CD4-positive, alpha-beta T cell treated with Interleukin-6 for 4 hours (primary cell): ENCODE measurements at places on chromosomes 16 and 17.

DNA sequence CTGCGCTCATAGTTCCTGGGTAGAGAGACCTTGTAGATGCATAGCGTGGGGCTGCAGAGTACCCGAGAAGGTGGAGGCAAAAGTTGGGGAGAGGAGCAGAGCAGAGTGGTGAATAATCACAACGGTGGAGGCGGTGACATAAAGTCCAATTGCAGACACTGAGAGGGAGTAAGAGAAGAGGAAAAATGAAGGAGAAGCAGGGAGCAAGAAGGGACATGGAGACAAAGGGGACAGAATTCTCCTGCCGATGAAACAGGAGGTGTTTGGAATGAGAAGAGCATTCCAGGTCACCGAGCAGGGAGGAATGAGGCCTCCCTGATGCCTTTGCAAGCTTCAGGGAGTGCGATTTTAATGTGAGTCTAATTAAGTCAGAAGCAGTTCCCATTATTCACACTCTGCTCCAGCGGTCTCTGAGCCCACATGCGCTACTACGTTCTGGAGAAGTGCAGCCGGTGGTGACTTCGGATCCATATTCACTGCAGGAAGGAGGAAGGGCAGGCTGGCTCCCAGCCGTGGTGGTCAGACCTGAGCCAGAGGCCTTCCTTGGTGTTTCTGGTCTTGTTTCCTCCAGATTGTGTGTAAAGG lies 108.0 kb upstream of the DNAH9 start:
- no peak for DNase-seq

GRCh38 chr17:78289802-78290363 lies 58.5 kb downstream of the TMEM235 start:
- DNase-seq = peak; percentile 85

- peak; percentile 63 for DNase-seq
These were observed 217.4 kb upstream of the TNRC6C start for GRCh38 chr17:77741109-77741508.

DNA sequence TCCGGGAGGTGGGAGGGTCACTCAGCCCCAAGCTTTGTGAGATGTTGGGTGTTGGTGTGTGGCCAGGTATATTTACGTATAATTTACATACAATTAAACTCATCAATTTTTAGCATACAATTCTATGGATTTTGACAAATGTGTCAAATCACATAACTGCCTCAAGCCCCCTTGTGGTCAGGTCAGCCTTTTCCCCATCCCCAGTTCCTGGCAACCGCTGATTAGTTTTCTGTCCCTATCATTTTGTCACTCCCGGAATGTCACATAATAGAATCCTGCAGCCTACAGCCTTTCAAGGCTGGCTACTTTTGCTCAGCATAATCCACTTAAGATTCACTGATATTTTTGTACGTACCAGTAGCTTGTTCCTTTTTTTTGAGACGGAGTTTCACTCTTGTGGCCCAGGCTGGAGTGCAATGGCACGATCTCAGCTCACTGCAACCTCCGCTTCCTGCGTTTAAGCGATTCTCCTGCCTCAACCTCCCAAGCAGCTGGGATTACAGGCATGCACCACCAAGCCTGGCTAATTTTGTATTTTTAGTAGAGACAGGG lies 19.3 kb upstream of the RAI1 start:
- DNase-seq = no peak

GRCh38 chr16:76583945-76584344 lies 306.7 kb downstream of the CNTNAP4 start:
- DNase-seq = no peak

DNA sequence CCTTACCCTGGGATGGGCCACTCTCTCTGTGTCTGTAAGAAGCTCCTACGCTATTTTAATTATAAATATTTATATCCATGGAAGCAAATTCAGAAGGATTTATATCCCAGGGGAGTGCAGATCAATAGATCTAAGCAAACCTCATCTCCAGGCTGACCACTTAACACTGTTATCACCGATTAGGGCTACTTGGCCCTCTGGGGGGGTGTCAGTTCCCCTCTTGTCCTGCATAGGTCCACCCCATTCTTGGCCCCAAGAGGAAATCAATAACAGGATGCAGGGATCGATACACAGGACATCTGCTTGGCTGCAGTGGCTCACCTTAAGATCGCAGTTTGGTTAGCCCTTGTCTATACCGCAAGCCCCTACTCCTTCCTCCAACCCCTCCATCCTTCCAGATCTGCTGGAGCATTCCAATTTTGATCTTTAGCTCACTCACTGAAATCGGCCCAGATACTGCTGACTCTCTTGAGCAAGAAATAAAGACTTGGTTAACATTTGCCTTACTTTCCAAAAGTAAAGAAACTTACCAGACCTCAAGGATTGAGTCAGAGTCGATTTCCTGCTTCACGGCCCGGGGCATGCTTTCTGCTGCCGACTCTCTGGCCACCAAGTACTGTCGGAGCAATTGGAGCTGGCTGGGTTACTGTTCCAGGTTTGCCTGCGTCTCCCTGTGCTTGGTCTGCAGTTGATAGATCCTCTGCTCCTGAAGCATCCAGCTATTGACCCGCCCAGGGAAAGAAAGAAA lies 112.3 kb upstream of the PMFBP1 start:
- DNase-seq = no peak

DNA sequence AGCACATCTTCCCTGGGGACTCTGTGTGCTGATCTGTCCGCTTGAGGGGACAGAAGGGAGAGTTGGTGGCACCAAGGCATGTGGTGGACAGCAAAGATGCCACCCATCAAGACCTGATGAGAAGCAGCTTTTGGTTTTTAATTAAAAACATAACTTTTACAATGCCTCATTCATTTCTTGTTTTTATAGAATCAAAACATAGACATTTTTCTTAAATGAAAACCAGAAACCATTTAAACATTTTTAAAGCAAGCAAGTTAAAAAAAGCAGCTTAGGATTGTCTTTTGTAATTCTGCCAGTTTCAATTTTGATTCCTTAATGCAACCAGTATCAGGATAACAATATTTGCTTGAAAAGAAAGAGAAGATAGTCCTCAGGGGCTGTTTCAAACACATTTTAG lies 123.7 kb upstream of the AXIN2 start:
- DNase-seq = no peak

- no peak for DNase-seq
These were observed 20.0 kb downstream of the HIC1 start for GRCh38 chr17:2074919-2075318.

DNA sequence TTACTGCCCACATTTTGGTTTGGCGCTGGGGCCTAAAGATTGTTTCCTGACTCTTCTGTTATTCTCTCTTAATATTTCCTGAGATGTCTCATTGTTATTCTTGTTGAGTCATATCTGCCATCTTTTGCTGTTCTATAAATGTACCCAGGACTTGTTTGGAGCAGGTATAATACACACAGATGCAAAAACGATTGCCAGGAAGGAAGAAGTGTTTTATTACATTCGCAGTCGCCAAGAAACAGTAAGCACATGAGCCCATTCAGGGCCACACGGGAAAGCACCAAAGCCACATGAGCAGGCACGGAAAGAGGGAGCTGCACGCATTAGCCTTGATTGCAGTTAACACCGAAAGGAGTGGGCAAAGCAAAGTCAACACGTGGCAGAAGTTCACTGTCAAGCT lies 70.2 kb downstream of the ARHGAP44 start:
- DNase-seq = no peak

DNA sequence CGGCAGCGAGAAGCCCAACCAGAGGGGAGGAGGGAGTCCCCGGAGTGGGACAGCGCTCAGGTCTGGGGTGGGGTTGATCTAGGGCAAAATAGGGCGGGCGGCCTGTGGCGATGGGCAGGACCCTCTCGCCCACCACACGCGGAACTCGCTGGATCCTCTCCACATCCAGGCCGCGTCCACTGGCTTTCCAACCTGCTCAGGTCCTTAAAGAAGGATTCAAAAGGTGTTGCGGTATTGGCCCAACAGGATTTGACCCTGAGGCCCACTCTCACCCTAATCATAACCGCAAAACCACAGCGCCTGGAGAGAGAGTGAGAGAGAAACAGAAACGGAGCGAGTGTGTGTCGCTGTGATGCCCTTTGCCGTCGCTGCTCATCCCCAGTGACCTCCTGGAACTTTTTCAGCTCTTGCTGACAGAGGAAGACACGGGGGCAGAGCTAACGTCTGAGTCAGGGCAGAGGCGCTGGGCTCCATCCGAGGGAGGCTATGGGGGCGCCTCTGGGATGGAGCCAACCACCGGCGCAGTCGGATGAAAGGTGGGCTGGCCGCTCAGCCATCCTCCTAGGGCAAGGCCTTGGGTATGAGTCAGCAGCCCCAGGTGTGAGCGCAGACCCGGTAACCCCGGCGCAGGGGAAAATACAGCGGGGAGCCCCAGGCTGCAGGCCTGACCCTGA lies 16.7 kb upstream of the OR1F1 start:
- peak; percentile 61 for DNase-seq

GRCh38 chr16:10045291-10045775 lies 136.9 kb downstream of the GRIN2A start:
- DNase-seq = no peak

DNA sequence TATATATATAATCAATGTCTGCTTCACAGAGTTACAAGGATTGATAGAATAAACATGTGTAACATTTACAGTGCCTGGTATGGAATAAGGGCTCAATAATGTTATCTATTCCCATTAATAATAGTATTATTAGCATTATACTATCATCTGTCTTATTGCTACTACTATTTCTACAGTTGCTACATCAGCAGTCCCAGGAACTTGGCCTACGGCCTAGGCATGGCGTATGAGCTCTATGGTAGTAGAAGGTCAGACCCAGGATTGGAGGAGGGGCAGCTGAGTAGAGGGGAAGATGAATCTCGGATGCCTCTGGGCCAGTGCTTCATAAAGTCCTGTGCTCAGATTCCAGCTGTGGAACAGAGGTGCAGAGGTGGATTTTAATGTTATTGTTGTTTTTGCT lies 146.3 kb upstream of the TBX2 start:
- no peak for DNase-seq

- DNase-seq = no peak
These were observed 119.2 kb upstream of the PMFBP1 start for GRCh38 chr16:72291121-72291520.

- DNase-seq = no peak
These were observed 195.8 kb upstream of the GSE1 start for GRCh38 chr16:85417156-85417860.

DNA sequence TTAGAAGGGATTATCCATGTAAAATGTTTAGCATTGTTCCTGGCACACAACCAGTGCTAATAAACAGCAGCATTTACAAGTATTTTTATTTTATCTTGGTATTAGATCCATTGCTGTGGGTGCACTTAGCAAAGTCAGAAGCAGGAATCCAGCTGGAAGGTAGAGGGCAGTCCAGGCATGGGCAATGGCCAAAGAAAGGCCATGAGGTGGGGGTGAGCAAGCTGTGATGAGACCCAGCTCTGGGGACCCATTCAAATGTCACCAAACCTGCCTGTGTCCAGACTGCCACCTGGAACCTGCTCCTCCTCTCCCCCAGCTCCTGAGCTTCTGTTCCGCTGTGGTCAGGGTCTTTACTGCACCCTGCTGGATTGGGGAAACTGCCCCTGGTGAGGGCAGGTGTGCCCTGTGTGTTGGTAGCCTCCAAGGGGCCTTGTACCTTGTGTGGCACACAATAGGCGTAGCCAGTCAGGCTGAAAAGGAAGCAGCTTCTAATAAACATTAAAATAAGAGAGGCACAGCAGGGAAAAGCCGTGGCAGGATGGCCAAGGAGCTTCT lies 118.0 kb upstream of the CRHR1 start:
- DNase-seq = no peak

GRCh38 chr16:67296420-67296819 lies 17.1 kb downstream of the PLEKHG4 start:
- DNase-seq = no peak

GRCh38 chr17:75507733-75508719 lies 7.3 kb downstream of the CASKIN2 start:
- no peak for DNase-seq

DNA sequence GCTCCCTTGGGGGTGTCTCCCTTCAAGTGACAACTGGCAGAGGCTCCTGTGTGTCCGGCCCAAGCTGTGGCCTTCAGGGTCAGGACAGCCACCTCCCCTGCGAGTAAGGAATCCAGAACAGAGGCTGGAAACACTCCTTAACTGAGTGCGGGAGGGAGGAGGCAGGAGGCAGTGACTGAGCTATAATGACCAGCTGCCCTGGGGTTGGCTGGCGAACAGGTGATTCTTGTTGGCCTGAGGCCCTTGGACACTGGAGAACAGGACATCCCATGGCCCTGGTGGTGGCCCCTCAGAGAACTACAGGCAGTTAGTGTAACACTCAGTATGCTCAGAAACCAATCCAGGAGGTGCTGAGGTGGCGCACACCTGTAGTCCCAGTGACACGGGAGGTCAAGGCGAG lies 9.4 kb upstream of the SNAI3 start:
- DNase-seq = no peak

- DNase-seq = no peak
These were observed 36.9 kb downstream of the ADGRG5 start for GRCh38 chr16:57579361-57579665.

DNA sequence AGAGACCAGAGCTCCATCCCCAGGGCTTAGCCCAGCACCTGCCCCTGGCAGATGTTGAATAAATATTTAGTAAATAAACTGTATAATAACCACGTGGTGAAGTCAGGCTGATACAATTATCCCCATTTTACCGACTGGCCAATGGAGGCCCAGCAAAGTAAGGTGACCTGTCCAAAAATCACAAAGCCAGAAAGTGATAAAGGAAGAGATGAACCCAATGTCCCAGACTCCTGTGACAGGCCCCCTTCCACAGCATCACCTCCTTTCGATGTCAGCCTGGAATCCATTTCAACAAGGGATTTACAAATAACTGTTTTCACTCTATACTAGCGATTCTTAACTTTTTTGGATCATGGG lies 5.5 kb downstream of the TVP23A start:
- DNase-seq = no peak

- DNase-seq = no peak
These were observed 42.8 kb downstream of the ADCY7 start for GRCh38 chr16:50309156-50309526.

DNA sequence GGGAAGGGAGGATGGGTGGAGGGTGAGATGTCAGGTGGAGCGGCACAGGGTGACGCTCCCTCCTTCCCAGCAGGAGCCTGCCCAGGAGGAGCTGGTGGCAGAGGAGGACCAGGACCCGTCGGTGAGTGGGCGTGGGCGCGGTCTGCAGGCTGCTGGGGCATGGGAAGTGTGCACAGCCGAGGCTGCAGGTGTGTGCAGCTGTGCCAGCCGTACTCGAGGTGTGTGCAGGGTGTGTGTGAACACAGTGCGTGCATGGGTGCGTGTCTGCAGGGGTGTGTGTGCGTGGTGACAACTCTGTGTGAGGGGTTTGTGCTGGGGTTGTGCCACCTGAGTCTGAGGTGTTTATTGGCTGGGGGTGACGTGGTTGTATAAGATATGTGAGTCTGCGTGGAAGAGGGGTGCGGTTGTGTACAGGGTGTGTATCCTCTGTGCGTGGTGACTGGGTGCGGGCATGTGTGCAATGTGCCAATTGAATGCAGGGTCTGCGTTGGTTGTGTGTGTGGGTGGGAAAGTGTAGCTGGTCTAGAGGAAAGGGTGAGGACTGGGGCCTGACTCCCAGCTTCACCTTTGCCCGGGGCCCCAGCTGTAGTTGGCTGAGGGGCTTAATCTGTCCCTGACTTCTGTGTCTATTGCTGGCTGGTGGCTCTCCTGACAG lies 670 bp downstream of the TNFSF12 start:
- DNase-seq = peak; percentile 58
